ENCODE measurements at places on chromosomes 6 and 20.

DNA sequence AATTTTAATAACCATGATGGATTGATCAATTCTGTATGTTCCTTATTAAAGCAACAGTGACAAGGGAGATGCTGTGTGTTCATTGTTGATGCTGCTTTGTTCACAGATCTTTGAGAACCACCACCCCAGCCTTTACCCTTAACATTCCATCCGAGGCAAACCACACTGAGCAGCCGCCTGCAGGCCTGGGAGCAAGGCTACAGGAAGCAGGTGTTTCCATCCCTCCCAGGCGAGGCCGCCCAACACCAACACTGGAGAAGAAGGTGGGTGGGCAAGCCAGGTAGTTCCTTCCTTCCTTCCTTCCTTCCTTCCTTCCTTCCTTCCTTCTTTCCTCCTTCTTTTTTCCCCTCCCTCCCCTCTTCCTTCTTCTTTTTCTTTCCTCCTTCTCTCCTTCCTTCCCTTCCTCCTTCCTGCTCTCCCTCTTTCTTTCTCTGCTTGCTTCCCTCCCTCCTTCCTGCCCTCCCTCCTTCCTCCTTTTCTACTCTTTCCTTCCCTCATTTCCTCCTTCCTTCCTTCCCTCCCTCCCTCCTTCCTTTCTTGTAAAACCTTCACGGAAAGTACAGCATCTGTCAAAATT, 13.7 kb downstream of the TTLL2 start:
- DNase-seq = no peak

- DNase-seq = no peak
Observed at GRCh38 chr6:11495565-11496145, 41.9 kb upstream of the TMEM170B start.

DNA sequence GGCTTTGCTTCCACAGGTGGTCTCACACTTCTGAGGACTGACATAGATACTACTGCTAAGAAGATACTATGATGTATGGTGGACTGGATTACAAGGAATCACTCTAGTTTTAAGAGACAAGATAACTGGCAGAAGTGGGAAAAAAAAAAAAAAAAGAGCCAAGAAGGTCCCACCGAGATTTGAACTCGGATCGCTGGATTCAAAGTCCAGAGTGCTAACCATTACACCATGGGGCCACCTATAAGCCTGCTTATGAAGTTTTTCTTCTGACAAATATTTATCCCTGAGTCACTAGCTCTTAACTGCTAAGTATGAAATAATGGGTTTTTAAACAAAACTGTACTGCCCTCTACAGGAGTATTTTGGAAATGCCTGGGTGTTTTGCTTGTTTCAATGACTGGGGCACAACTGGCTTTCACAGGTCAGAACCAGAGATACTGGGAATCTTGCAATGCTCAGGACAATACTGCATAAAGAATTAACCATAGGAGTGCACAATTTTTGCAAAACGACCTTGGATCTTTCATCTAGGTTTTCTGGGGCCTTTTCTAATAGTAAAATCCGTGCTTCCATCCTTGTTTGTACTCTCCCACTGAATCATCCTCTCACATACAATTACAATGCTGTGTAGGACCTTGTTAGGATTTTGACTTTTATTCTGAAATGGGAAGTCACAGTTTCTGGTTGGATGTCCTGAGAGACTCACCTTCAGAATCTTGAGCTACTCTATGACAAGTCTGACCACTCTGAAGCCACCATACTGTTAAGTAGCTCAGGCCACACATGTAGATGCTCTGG, 116.3 kb downstream of the OR2B2 start:
- DNase-seq = peak; percentile 93

- peak; percentile 32 for DNase-seq
Observed at GRCh38 chr6:3776881-3777507, 25.5 kb upstream of the PXDC1 start.

- DNase-seq = no peak
Observed at GRCh38 chr6:45116714-45117410, 211.3 kb upstream of the RUNX2 start.

- no peak for DNase-seq
Observed at GRCh38 chr20:11332381-11332780, 585.3 kb upstream of the BTBD3 start.
